ENCODE measurements at places on chromosomes 13 and 19. TPM values are rescaled to one million over a fixed set of nuclear protein-coding genes. Genes with fewer than 3 reads are reported as not detected.

NPHS1 gene
- total RNA-seq: not detected

LDLR gene
- 73.0 TPM for total RNA-seq

OR7C1 gene
- not detected for total RNA-seq

GIPC3 gene
- 0.48 TPM for total RNA-seq

PTGIR gene
- 41.0 TPM for total RNA-seq

ATXN8OS gene
- total RNA-seq: not detected

CD79A gene
- total RNA-seq: 4.0 TPM

CBARP gene
- total RNA-seq: 0.82 TPM

SLC25A41 gene
- 0.46 TPM for total RNA-seq

ADGRE3 gene
- total RNA-seq: 0.11 TPM

DENND1C gene
- total RNA-seq: 56.3 TPM

NMRK2 gene
- total RNA-seq: not detected

C19orf67 gene
- total RNA-seq: 0.39 TPM

ETV2 gene
- total RNA-seq: 0.37 TPM

ANGPTL8 gene
- total RNA-seq: not detected

LILRB1 gene
- not detected for total RNA-seq

MEIOSIN gene
- not detected for total RNA-seq

ZNF99 gene
- total RNA-seq: not detected

WDR87 gene
- total RNA-seq: not detected

TEX29 gene
- 0.30 TPM for total RNA-seq

ZNF534 gene
- total RNA-seq: 0.09 TPM

SPACA4 gene
- total RNA-seq: not detected

FAM98C gene
- 24.8 TPM for total RNA-seq

LNX2 gene
- total RNA-seq: 4.7 TPM

FCGBP gene
- 4.9 TPM for total RNA-seq

VRK3 gene
- total RNA-seq: 61.2 TPM

NLRP5 gene
- total RNA-seq: not detected

STAP2 gene
- 11.0 TPM for total RNA-seq

SYT5 gene
- not detected for total RNA-seq

FAM216B gene
- not detected for total RNA-seq

ZNF724 gene
- total RNA-seq: 19.1 TPM

LHB gene
- 0.39 TPM for total RNA-seq

PCDH8 gene
- total RNA-seq: not detected

PLEKHF1 gene
- 26.6 TPM for total RNA-seq

KLK13 gene
- not detected for total RNA-seq

PPP5C gene
- 129 TPM for total RNA-seq

TNNT1 gene
- 0.50 TPM for total RNA-seq

PDX1 gene
- not detected for total RNA-seq

ICAM5 gene
- 1.9 TPM for total RNA-seq

COL5A3 gene
- 0.77 TPM for total RNA-seq

PIP5K1C gene
- total RNA-seq: 15.3 TPM

BRSK1 gene
- total RNA-seq: 4.5 TPM

CALR3 gene
- total RNA-seq: not detected

ZNF235 gene
- 2.7 TPM for total RNA-seq

SLC15A1 gene
- total RNA-seq: not detected

SHC2 gene
- 0.21 TPM for total RNA-seq

LMO7 gene
- 15.5 TPM for total RNA-seq

IRGC gene
- not detected for total RNA-seq

PLIN4 gene
- total RNA-seq: not detected
